ENCODE measurements at places on chromosomes 1 and 21.

DNA sequence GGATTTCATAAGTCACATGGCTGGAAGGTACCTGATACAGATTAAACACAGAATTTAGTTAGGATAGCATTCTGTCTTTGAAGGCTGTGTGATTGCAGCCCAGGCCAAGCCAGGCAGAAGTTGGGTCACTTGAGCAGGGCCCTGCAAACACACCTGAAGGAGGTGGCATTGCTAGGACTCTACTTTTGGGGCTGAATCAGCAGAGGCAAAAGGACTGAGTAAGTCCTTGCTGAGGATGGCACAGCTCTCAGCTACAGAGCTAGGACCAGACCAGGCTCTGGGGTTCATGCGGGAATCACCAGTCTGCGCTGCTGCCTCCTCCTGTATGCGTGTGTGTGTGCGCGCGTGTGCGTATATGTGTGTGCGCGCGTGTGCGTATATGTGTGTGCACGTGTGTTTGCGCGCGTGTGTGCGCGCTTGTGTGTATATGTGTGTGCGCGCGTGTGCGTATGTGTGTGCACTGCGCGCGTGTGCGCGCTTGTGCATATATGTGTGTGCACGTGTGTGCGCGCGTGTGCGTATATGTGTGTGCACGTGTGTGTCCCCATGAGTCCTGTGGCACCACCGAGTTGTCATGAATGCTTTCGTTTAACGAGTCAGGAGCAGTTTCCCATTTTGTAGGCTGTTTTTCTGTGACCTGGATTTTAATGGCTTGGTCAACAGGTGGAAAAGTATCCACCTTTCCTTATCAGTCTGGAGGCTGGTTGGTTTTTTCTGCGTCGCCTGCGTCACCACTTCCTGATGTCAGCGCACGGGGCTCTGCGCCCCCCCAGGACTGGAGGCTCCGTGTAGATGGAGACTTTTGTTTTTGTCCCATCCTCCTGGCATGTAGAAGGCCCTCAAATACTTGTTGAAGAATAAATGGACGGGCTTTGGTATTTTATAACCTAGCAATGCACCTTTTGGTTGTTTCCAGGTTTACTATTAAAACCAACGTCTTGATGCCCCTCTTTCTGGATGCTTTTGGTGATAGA, 34.7 kb downstream of the ADARB1 start:
- DNase-seq, result no peak

GRCh38 chr1:91751275-91751674, 134.7 kb downstream of the TGFBR3 start:
- no peak for DNase-seq

- DNase-seq, result no peak
Measured at GRCh38 chr1:178168536-178168935, 74.6 kb downstream of the RASAL2 start.

DNA sequence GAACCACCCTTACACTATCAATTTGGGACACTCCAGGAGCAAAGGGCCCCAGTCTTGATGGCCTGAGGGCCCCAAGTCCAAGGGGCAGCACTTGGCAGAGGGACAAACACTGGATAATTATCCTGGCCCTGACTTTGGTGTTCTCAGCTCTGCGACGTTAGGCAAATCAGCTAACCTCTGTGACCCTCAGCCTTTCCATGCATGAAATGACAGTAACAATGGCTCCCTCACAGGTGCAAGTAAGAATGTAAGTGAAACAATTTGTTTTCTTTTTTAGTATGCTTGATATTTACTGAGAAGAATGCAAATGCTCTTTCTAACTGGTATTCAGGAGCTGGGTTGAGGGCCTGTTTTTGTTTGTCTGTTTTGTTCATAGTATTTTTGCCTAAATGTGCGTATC, 61.6 kb upstream of the PRDX6 start:
- no peak for DNase-seq

GRCh38 chr1:202713110-202713509, 2.9 kb upstream of the SYT2 start:
- no peak for DNase-seq

DNA sequence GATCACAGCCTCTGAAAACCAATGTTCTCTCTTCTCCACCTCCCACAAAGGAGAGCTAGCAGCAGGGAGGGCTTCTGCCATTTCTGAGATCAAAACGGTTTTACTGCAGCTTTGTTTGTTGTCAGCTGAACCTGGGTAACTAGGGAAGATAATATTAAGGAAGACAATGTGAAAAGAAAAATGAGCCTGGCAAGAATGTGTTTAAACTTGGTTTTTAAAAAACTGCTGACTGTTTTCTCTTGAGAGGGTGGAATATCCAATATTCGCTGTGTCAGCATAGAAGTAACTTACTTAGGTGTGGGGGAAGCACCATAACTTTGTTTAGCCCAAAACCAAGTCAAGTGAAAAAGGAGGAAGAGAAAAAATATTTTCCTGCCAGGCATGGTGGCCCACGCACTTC, 35.8 kb upstream of the TDRD10 start:
- DNase-seq, result no peak

DNA sequence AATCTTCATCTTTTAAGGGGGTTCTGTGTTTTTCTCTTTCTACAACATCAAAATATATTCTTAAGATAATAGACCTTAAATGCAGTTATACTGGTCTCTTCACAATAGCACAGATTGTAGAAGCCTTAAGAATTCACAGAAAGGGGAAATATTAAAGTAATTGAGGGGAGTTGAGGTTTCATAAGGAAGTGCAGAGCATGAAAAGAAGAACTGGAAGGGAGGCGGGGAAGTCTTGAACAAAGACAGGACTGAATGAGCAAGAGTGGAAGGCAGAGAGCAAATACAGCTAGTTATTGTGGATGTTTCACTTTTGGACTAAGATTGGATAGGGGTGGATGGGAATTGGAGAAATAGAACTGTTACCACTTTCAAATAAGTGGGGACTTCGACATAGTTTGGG, 67.7 kb downstream of the PTGER3 start:
- no peak for DNase-seq

DNA sequence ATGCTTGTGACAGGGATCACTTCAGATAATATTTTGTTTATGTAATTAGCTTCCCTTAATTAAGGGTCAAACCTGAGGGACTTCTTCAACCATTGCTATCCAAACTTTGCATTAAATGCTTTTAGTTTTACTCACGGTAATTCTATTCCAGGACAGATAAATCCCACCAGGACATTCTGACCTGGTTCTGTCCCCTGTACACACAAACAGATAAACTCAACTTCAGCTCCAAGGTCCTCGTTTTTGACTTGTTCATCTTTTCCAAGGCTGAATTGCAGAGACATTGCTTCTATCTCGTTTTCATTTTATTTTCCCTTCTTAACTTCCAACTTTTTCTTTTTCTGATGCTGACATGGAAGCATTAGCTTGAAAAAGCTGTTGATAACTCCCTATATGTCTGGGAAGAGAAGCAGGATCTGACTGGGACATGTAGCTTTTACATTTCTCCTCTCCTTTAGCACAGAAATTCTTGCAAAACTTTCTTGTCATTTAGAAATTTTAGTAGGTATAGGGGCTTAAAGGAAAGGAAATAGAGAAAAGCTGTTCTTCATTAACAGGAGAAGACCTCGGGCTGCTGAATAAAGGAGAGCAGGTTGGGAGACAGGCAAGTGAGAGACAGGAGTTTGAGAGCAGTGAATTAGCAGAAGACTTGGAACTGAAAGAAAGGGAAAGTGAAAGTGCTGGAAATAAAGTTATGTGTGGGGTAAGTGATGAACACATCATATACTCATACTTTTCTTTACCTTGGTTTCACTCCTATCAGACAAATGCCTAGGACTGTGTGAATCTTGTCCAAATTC, 231.7 kb upstream of the B3GALT2 start:
- no peak for DNase-seq

Measured in Caki2 (cell line).